ENCODE measurements at places on chromosomes 7 and 10.

DNA sequence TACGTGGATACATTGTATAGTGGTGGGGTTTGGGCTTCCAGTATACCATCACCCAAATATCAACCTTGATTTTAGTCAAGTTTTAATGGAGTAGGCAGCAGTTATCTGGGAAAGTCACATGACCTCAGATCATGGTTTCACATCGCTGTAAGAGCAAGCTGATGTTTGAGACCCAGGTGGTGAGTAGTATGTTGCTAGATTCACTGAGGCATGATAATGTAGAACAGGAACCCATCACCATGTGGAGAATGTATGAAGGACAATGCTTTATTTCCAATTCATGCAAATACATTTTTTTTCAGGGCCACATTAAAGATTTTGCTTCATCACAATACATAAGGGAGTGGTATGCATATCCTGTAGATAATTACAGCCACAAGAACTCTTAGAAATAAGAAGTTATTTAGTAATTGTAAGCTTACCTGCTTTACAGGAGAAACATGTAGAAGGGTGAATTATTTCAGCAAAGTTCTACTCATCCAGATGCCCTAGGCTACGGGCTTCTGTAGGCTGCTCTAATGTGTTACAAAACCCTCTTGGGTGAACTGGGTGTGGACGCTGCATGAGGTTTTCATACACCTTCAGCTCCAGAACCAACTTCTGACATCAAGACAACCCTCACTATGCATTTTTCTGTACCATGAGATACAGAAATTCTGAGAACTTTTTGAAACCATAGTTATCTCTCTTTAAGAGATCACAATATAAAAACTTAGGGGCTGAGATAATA is 27.6 kb upstream of the LAMB4 start:
- DNase-seq: no peak

- DNase-seq: no peak
Measured at GRCh38 chr10:133534417-133534816, 7.3 kb downstream of the CYP2E1 start.

DNA sequence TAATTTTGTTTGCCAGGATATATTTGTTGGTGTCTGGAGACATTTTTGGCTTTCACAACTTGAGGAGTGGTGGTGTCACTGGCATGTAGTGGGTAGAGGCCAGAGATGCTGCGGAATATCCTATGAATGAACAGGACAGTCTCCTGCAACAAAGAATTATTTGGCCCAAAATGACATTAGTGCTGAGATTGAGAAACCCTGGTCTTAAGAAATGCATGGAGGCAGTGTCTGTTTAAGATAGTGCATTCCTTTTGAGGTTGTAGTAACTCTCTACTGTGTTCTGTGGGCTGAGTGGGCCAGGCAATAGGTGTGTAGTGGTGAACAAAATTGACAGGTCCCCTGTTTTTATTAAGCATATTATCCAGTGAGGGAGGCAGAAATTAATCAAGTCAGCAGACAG is 165.5 kb downstream of the CDK14 start:
- no peak for DNase-seq

GRCh38 chr10:79933961-79934360 is 14.9 kb downstream of the SFTPD start:
- no peak for DNase-seq

DNA sequence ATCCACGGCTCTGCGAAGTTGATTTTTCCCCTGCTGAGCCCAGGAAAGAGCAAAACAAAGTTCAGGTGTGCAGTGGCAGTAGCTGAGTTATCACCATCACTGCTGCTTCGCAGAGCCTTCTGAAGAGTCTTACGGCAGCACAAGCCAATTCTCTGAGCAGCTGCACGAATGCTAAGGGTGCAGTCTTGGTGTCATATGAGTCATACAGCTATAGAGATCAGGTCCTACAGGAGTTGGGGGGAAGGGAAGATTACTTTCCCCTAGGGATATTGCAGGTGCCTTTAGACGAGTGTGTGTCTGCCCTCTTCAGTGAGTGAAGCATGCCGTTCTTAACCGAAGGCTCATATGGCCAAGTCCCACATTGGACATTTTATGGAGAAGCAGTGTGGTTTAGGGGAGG is 227.8 kb downstream of the CELF2 start:
- DNase-seq: no peak

DNA sequence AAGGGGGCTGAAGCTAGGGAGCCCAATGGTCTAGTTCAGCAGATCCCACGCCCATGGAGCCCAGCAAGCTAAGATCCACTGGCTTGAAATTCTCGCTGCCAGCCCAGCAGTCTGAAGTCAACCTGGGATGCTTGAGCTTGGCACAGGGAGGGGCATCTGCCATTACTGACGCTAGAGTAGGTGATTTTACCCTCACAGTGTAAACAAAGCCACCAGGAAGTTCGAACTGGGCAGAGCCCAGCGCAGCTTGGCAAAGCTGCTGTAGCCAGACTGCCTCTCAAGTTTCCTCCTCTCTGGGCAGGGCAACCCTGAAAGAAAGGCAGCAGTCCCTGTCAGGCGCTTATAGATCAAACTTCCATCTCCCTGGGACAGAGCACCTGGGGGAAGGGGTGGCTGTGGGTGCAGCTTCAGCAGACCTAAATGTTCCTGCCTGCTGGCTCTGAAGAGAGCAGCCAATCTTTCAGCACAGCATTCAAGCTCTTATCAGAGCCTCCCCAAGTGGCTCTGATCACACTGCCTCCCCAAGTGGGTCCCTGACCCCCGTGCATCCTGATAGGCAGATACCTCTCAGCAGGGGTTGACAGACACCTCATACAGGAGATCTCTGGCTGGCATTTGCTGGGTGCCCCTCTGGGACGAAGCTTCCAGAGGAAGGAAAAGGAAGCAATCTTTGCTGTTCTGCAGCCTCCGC is 167.8 kb downstream of the CCDC71L start:
- DNase-seq: no peak

GRCh38 chr7:44262031-44262430 is 61.3 kb downstream of the YKT6 start:
- DNase-seq: no peak

DNA sequence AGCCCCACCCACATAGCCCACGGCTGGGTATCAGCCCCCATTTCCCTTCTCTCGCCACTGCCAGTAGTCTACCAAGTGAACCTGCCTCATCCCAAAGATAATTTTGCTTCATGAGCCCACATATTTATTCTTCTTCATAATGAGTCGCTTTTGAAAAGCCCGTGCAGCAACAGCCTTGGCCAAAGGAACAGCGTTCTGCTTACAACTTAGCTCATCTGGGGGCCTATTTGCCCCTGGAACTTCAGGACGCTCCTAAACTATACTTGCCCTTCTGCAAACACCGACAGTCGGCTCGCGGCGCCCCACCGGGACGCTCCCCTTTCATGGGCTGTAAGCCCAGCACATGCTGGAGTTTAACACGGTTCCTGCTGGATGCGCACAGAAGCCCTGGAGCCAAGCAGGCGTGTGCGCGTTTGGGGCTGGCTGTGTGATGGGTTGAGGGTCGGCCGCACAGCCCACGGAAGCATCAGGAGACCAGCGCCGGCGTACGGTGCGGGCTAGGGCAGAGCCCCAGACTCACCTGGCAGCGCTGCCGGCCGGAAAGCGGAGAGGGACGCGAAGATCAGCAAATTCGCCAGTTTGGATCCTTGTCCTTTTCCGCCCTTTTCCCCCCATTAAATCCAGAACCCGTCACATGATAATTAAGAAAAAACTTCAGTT is 370 bp downstream of the TMEM60 start:
- no peak for DNase-seq

DNA sequence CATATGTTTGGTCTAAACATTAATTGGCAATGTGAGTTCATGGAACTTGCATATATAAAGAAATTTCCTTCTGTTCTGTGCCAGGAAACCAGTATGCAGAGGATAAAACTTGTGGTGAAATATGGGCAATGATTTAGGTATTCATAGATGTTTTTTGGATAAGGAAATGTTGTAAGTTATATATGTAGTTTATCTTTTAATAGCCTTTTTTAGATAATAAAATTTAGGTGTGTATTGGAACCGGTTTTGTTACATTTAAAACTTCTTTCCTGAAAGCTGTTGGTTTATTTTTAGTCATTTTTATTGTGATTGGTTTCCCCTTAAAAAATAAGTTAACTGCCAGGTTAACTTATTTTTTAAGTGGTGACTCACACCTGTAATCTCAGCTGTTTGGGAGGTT is 22.1 kb downstream of the TAX1BP1 start:
- DNase-seq: no peak

GRCh38 chr7:39624935-39625694 is 1.7 kb downstream of the RALA start:
- no peak for DNase-seq

GRCh38 chr7:130227883-130228575 is 20.4 kb downstream of the SSMEM1 start:
- no peak for DNase-seq

DNA sequence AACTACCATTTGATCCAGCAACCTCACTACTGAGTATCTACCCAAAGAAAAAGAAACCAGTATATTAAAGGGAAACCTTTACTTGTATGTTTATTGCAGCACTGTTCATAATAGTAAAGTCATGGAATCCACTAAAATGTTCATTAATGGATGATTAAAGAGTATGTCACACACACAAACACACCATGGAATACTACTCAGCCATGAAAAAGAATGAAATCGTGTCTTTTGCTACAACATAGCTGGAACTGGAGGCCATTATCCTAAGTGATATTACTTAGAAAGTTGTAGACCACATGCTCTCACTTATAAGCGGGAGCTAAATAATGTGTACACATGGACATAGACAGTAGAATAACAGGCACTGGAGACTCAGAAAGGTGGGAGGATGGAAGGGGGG is 203.0 kb upstream of the SLC26A5 start:
- DNase-seq: no peak

- DNase-seq: no peak
Measured at GRCh38 chr10:49052069-49052468, 63.3 kb downstream of the VSTM4 start.

Measured in HS-27A (cell line).